ENCODE measurements at places on chromosomes 3 and 15.

DNA sequence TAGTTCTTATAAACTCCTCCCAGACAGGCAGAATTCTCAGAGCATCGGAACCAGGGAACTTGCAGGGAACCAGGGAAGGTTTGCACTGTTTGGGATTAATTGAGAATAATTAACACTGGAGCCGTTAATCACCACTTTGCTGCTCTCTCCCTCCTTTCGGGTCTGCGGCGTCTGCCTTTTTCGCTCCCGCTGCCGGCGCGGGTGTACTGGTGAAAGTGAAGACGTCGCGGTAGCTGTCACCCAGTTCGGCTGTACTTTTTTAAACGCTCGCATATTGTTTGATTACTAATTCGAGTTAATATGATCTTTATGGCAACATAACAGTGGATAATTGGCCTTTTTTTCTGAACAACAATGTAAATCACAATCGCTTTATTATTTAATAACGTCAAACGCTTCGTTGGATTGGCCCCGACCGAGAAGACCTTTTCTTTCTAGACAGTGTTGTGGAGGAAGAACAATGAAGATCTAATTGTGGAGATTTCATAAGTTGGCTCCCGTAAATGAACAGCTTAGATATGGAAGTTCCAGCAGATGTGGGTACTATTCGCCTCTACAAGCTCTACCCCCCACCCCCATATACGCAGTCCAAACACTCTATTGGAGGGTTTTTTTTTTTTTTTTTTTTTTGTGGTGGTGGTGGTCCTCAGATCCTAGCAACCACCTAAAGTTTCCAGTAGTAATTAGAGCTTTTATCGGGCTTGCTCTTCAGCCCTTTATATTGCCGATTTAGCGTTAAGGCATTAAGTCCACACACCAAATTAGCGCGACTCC is 12.7 kb downstream of the SOX2 start:
- DNase-seq = no peak

DNA sequence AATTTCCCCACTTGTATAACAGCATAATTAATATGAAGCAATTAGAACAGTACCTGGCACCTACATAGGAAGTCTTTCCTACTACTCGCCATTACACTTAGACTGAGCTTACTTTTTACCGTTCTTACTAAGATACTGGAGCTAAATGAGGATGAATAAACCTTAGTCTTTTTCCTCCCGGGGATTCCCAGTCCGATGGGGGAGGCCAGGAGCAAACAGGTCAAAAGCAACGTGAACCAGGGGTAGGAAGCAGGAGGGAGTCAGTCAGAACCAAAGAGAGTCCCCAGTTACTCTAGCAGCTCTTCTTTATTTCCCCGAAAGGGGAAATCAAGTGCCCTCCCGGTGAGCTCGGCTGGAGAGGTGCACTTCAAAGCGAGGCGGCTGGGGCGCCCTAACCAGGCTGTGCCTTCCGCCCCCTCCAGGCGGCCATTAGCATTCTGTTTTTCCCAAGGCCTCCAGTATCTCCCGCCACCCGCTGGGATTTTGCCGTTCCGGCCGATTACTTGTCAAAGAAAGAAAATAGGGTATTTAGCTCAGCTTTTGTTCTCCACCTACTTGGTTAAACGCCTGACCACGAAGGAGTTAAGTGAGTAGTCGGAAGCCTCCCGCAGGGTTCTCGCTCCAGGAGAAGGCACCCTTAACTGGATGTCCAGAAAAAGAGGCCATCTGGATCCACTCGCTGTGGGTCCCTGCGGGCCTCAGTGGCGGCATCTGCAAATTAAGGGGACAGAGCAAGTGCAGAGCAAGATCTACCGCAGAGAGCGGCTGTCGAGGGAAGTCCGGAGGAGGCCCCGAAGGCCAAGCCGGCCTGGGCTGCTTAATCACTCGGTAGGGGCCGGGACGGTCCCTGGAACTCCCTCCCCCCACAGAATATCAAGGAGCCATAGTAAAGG is 6.3 kb upstream of the EOMES start:
- DNase-seq = no peak

- DNase-seq = no peak
Measured at GRCh38 chr3:58117561-58118181, 93.1 kb downstream of the DNASE1L3 start.

GRCh38 chr15:44596511-44597010 is 59.6 kb downstream of the EIF3J start:
- DNase-seq = no peak

GRCh38 chr15:82936966-82937711 is 15.4 kb downstream of the HOMER2 start:
- DNase-seq = no peak

DNA sequence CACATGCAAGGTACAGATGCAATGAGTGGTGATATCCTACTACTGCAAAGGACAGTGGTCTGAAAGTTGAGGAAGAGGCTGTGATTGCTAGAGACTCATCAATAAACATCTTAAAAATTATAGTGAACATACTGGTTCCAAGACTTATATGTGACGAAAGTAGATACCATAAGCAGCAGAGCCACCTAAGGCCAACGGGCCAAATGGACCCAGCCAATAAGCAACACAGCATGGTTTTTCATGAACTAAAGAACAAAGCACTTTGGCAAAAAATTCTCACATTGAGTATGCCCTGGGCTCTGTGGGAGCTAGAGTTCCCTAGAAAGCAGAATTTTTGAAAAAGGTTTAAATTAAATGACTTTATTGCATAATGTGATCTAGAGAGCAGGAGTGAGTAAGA is 272.1 kb downstream of the SI start:
- no peak for DNase-seq

GRCh38 chr15:41133454-41133853 is 17.4 kb upstream of the INO80 start:
- no peak for DNase-seq

DNA sequence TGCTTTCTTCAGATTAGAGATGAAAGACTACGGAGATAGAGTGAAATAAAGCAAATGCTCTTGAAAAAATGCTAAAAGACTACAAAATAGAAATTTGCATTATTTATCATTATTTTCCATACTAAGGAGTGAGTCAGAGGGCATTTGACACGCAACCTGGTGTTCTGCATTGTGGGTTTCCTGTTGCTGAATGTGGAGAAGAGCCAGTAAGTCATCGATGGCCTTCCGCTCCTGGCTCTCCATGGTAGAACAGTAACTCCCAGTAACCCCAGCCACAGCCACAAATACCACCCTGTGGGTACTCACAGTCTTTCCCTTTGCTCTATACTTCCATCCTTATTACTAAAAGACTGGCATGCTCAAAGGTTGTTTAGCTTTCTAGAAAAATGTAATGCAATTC is 61.5 kb downstream of the CGGBP1 start:
- DNase-seq = no peak

DNA sequence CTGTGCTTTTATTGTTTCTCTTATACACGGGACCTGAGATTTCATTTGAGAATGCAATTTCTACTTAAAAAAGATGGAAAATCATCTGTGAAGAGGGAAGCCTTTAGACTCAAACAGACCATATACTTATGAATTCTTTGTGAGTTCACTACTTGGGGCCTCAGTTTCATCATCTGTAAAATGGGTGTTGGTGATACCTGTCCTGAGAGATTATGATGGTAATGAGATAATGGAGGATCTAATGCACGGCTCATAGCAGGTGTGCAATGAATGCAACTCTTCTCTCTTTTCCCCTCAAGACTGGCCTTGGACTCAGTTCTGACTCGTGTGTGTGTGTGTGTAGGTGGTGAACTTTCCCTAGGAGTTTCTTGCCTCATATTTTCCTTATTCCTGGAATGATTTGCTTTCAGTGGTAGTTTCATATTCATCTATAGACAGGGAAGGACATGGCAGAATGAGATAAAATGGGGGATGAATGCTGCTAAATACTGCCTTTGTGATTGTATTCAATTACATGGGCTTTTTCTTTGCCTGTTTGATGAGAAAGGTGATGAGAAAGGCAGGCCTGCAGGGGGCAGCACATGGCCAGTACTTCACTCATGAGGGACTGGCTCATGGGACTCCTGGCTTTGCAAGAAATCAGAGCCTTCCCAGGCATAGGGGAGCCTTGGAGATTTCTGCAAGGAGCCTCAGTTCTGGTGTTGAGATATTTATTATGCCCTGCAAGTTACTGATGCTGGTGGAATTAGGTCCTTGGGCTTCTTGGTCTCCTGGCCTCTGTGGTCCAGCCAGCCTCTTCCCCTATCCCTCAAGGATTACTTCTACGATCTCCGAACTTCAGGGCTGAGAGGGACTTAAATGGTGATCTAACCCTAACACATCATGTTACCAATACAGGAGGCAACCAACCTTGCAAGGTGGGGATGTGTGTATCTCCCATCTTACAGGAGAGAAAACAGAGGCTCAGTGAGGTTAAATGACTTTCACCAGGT is 70.7 kb downstream of the RPLP1 start:
- DNase-seq = peak; percentile 39

DNA sequence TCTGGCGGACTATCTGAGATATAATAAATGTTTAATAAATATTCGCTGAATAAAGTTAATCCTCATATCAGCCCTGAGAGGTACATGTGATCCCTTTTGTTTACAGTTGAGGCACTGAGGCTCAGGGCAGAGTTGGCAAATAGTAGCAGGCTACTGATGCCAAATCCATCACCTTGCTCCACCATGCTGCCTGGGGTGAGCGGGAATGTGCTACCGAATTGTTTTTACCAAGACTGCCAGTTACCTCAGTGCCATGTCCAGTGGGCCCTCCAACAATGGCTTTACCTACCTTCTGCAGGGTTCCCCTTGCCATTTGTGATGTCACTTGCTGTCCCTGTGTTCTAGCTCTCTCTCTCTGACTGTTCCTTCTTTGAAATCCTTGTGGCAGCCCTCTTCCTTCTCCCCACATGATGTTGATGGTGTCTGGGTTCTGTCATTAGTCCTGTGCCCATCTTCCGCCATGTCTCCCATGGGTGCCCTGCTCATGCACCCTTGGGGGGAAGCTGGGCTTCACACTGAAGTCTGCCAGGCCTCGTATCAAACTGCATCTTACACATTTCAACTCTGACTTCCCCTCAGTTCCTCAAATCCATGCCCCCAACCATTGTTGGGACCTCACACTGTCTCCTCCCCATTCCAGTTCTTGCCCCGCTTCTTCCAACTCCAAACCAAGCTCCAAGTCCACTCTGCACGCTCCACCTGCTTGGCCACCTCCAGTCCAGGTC is 35.4 kb downstream of the SLCO2A1 start:
- DNase-seq = no peak

GRCh38 chr3:151203051-151203420 is at the start of gene GPR171:
TSS of gene GPR171 (minus strand) at chr3:151203216. CDS start at chr3:151199386, 3,830 bp downstream.
- DNase-seq = peak; percentile 21

- DNase-seq = no peak
Measured at GRCh38 chr3:141828890-141829289, 47.6 kb upstream of the ATP1B3 start.

DNA sequence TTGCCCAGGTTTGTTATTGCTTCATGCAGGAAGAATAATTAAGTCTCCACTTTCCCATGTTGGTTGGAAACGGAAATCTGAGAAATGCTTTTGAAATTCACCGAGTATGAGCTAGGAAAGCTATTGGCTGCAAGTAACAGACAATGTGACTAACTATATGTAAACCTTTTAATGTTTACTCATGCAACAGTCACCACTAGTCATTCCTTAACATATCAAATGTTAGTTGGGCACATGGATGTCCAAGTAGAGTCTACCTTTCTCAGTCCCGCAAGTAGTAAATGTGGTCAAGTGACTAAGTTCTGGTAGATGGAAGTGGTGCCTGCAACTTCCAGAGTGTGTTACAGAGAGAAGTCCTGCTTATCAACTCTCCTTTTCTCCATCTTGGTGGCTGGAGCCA is 52.5 kb downstream of the KLF15 start:
- DNase-seq = no peak

GRCh38 chr3:38314764-38315487 is 31.7 kb upstream of the XYLB start:
- no peak for DNase-seq

DNA sequence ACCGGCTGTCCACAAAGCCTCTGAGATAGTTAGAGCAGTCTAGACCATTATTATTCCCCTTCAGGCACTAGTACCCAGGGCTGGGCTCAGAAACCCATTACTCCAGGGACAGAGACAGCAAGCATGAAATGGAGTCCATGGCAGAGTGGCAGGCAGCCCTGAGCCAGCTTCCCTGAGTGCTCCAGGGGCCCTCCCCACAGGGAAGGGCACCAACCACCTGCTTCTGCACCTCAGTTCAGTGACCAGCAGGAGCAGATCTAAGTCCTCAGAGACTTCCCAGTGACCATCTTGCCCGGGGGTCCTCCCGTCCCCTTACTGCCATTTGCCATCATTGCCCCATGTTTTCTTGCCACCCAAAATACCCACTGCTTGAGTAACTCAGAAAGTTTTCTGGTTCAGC is 62.0 kb downstream of the DAPK2 start:
- DNase-seq = no peak

GRCh38 chr3:15327941-15328340 is 4.4 kb downstream of the SH3BP5 start:
- DNase-seq = no peak

DNA sequence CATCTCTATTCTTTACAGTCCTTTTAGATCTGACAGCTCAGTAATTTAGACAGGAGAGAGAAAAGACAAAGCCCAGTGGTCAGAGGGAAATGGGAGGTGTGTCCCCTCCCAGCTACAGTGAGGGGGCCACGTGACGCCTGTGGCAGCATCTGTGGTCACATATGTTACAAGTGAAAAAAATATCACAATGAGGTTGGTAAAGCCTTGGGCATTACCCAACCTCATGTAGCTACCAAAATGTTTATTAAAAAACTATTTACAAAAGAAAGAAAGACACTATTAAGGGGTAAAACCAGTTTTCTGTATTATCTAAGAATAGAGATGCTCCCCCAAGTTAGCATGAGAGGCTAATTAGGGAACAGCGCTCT is 42.9 kb upstream of the PLCL2 start:
- no peak for DNase-seq

GRCh38 chr15:25439369-25439836 is 579 bp upstream of the UBE3A start:
- no peak for DNase-seq

DNA sequence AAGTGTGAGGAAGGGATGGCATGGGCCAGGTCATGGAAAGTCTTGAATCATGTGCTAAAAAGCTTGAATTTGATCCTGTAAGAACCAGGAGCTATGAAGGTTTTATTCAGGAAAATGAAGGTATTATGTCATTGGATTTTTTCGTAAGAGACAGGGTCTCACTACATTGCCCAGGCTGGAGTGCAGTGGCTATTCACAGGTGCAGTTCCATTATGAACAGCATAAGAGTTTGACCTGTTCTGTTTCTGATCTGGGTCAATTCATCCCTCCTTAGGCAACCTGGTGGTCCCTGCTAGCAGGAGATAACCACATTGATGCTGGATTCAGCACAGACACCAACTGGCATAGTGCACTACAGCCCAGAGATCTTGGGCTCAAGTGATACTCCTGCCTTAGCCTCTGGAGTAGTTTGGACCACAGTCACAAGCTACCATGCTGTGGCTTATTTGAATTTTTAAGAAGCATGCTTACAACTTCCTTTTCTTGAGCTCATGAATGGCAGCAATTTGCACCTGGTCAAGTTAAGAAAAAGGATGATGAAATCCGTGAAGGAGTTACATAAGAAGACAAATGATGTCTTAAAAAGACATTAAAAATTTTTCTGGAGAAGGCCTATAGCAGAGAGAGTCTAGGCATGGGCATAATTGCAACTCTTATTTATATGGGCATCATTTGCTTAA is 79.1 kb downstream of the CADPS start:
- DNase-seq = no peak

All from stimulated activated CD4-positive, alpha-beta T cell treated with anti-CD3 and anti-CD28 coated beads, Interleukin-1b, Interleukin-23, amount 100 ng/mL, for 1 hour (primary cell).